ENCODE measurements at places on chromosomes 5 and 9. TPM values are rescaled to one million over a fixed set of nuclear protein-coding genes. Genes with fewer than 3 reads are reported as not detected.

DNA sequence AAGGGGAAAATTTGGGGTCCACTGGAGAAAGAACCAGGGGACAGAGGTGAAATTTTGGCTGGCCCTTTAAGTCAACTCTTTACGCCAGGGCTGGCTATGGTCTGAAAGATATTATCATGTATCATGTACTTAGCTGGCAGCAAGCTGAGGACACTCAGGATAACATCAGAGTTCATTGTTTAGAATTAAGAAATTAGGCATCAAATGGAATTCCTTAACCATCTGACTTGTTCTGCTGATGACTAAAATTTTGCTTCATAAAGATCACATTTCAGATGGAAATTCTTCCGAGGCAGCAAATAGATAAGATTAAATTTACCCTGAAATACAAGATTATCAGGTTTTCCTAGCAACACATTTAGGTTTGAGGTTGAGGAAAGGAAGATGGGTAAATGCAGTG is 269.4 kb upstream of the KLF9 start:
- DNase-seq, result no peak
- no peak overlapping the region for H3K4me3 ChIP-seq
- H3K36me3 ChIP-seq, result no peaks in the 10 kb centered on the region
- H3K27me3 ChIP-seq, result peaks cover 6% of the 10 kb centered on the region
- no peaks in the 10 kb centered on the region for H3K4me1 ChIP-seq

DNA sequence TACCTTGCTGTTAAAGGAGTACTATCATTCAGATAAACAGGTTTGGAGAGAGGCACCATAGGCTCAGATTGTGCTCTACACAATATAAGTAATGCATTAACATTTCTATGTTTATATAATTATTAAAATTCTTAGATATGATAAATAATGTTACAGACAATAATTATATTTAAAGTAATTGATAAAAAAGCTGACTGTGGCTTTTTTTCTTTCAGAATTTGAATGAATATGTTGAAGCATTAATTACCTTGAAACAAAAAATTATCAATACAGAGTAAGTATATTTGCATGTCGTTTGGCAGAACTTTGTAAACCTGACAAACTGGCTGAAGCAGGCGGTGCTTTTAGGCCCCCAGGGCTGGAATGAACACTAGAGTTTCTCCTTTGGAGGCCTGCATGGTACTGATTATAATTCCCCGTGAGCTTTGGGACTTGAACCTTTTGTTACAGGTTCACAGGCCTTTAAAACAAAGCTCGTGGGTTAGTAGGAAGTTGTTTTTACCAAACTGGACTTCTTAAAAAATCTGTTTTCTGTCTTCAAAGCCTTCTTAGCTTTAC is 13.8 kb downstream of the ICE1 start:
- H3K36me3 ChIP-seq, result peaks cover 22% of the 10 kb centered on the region
- H3K4me3 ChIP-seq, result no peak overlapping the region
- no peak for DNase-seq

- peaks cover 19% of the 10 kb centered on the region for H3K27me3 ChIP-seq
- no peaks in the 10 kb centered on the region for H3K36me3 ChIP-seq
- no peak overlapping the region for H3K27ac ChIP-seq
- H3K4me1 ChIP-seq, result no peaks in the 10 kb centered on the region
Observed at GRCh38 chr5:170662966-170663365, 120.6 kb upstream of the GABRP start.

DNA sequence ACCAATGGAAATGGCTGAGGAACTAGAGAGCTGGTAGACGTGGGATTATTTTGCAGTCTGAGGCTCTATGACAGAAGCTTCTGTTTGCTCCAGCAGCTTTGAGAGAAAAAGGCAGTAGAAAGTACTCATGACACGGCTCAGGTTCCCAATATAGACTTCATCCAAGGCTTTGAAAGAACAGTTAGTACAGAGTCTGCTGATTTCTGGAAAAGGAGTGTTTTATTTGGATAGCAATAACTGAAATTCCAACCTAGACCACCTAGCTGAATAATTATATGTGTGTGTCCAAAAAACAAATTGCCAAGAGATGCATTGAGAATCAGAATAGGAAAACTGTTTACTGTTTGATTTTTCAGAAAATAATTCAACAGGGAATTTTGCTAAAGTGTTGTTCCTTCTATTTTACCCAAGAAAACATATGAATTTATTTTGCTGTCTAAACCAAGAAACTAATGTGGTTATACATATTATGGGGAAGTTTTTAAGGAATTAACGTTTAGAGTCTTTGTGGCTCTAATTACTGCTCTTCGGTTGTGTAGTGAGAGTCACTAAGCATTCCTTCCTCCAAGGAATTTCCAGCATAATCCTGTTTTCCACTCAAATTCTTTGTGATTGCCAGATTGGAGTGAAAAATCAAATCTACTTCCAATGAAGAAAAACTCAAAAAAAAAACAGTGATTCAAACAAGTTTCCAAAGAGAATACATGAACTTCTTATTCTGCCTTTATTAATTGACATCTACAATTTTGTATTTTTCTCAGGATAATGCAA is 18.1 kb upstream of the MTX3 start:
- H3K4me3 ChIP-seq, result no peak overlapping the region
- no peak for DNase-seq
- H3K27me3 ChIP-seq, result no peaks in the 10 kb centered on the region
- H3K27ac ChIP-seq, result no peak overlapping the region
- H3K36me3 ChIP-seq, result peaks cover 8% of the 10 kb centered on the region
- peaks cover 2% of the 10 kb centered on the region for H3K4me1 ChIP-seq

Gene PCDHB7
- not detected for total RNA-seq
